Naive thymus-derived CD8-positive, alpha-beta T cell (primary cell): ENCODE measurements at places on chromosomes 2 and 18.

- DNase-seq, result no peak
Observed at GRCh38 chr2:159550231-159550630, 66.1 kb downstream of the BAZ2B start.

GRCh38 chr2:169034256-169034655, 3.1 kb upstream of the ABCB11 start:
- DNase-seq, result peak; percentile 4

DNA sequence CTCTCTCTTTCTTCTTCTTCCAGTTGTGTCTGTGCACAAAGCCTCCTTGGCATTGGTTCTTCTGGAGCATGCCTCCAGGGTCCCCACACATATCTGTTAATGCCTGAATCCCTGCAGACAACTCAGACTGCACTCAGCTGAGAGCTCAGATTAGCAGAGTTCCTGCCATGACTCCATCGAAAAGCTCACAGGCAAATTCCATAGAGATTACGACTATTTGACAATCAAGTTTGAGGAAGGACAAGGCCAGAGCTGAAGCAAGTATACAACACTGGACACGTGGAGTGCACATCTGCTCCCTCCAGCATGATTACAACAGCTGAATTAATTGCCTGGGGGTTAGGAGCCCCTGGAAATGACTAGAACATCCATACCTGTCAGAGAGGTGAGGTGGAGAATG, 190.7 kb downstream of the INSIG2 start:
- no peak for DNase-seq

DNA sequence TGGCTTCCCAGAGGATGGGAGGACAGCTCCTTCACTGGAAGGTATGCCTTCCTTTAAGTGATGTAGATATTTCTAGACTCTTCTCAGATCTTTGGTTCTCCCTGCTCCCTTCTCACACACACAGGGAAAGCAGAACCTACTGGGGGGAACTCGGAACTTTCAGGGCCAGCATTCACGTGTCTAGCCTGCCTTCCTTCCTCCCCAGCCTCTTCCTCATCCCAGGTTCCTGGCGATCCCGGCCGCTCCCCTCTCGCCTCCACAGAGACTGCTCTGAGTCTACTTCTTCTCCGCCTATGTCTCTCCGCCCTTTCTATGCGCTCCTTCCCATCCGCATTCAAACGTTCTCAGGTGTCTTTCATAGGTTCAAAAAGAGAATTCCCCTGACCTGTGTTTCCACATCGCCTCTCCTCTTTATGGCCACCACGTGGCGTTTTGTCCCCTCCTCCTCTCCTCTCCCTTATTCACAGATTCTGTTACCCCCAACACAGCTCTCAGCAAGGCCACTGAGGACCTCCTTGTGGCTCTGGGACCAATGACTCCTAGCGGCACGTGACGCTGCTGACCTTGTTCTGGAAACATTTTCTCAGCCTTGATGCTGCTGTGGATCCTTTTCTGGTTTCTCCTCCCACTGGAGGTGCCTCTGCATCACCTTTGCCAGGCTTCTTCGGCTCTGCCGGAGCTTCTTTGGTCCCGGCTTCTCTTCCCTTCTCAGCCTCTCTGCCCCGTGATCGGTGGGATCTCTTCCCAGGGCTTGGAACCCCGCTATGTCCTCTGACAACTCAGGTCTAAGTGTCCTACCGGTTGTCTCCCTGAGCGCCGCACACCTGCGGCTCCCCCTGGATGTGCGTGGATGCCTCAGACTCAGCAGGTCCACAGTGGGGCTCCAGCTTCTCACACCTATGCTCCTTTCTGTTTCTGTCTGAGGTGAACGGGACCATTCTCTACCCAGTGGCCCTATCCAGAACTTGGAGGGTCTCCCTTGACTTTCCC, 77.5 kb downstream of the VAPA start:
- no peak for DNase-seq

- DNase-seq, result no peak
Observed at GRCh38 chr2:43426305-43427031, 169.4 kb downstream of the THADA start.

- DNase-seq, result no peak
Observed at GRCh38 chr2:42862669-42863185, 70.3 kb upstream of the HAAO start.

DNA sequence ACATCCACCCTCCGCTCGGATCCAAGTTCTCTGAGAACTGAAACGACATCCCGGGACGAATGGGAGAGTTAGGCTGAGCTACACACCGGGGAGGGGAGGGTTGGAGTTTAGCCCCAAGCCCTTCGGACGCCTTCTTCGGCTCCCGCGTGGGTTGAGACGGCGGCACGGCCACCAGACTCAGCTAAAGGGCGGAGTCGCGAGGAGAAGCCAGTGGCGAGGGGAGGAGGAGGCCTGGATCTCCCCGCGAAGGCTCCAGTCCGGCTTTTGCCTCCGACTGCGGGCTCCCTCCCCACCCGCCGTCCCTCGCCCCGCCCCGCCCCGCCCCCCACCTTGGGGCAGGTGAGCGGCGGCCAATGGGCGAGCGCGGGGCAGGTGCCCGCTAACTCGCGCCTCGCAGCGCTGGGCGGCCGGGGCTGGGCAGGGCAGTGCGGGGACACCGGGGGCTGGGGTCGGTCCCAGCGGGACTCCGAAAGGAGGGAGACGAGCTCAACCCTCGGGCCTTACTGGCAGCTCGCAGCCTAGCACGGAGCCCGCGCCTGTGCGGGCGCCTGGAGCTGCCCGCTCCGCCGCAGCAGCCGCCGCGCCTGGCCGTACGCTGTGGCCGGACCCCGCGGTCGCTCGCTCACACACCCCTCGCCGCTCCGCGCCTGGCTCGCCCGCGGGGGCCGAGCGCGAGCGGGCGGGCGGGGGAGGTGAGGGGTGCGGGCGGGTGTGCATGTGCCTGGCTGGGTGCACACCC, at the start of gene EMX1:
Gene EMX1 (plus strand): TSS at position 382 of the 739 bp plus-strand sequence. CDS start 334 bp downstream, at position 716.
- no peak for DNase-seq

DNA sequence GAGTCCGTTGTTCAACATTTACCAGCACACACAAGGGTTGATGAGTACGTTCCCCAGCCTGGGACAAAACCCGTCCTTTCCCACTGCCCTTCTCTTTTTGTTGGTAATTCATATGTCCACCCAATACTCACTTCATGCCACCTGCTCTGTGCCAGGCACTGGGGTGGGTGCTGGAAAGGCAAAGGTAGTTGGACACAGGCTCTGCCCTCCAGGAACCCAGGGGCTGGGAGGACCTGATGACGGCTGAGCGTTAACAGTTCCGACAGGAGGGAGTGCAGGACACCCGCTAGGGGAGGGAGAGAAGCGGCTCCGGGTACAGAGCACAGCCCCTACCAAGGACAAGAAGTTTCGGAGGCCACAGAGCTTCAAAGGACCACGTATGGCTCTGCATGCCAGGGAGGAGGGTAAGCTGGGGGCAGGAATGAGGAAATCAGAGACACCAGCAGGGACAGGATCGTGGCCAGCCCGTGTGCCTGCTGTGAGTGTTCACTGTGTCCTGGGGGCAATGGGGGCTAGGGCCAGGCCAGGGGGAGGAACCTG, 134.1 kb upstream of the GPC1 start:
- no peak for DNase-seq

- no peak for DNase-seq
Observed at GRCh38 chr2:36455011-36455410, 99.4 kb downstream of the CRIM1 start.

GRCh38 chr18:58507880-58508279, 121.0 kb downstream of the ALPK2 start:
- no peak for DNase-seq

- DNase-seq, result no peak
Observed at GRCh38 chr2:48398285-48399002, 131.5 kb upstream of the STON1 start.

- no peak for DNase-seq
Observed at GRCh38 chr2:218091746-218092145, 22.7 kb downstream of the RUFY4 start.

- DNase-seq, result no peak
Observed at GRCh38 chr2:203599509-203599908, 64.4 kb upstream of the RAPH1 start.

DNA sequence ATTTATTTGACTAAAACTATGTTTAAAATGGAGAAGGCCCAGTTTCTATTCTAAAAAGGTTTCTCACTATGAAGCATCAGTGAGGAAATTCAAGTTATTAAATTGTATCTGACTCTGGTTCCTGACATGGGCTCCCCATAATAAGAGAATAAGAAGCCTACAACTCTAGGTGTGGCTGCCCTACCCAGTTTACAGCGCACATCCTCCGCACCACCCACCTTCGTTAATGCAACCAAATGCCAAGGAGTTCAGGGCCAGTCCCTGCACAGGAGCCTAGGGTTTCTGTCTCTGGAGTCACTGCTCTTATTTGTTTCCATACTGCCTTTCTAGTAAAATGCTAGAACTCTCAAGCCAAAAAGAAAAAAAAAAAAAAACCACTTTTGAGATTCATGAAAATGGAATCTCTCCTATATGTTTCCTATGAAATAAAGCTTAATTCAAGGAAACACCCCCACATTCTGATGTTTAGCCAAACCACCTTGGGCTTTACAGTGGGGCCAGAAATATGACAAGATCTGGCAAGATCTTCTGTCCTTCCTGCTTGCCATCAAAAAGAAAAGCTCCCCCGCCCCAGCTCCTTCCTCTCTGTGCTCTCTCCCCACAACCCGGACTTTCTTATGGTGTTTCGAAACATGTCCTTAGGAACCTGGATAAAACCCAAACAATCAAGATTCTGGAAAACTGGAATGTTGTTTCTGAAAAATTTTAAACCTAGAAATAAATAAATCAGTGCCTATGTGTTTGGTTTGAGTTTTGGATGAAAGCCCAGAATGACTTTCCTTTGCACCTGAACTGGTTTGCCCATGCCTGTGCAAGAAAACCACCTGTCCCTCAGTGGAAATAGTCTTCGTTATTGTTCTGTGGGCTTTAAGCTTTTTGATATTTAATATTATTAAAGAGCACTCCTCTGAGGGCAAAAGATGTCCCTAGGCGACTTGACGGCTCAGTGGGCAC, 136.7 kb downstream of the SP3 start:
- no peak for DNase-seq

DNA sequence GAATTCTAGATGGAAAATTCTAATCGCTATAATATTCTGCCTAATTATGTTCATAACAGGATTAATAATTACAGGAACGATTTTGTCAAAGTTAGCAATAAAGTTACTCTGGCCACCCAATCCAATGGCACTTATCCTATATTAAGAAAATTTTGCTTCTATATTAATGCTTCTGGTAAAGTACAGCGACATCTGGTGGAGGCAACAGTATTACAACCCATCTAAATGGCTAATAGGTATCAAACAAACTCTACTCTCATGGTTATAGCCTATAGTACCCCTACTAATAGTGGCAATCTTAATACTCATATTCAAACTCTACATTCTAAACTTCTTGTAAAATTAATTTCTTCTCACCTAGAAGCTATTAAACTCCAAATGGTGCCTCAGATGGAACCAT, 1084.7 kb upstream of the LRRTM1 start:
- no peak for DNase-seq

DNA sequence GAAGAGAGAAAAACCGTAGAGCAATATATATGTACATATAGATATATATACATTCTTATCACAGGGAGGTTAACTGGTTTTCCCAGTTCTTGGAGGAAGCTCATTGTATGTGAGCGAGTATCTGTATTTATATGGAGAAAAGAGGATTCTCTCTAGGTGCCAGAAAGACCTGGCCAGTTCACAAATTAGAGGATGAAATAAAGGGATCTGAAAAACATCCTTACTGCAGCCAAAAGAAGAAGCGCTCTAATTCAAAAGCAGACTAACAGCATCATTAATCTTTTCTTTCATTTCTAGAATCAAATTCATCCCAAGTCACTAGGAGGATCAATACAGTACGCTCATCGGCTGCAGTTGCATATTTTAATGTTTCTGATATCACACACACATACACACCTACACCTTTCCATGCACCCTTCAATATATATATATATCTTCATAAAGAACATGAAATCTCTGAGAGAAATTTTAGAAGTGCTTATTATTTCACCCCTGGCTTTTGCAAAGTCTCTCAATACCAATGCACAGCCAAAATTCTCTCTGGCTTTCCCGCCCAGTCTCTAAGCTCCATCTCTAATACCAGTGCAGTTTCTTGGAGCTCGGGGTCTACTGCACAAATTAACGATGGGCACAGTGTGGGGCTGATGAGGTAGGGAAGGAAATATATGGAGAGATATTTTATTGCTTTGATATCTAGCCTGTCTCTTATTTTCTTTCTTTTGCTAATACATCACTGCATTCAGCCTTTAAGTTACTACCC, 731 bp downstream of the NRXN1 start:
- DNase-seq, result no peak

- no peak for DNase-seq
Observed at GRCh38 chr18:79483971-79484491, 88.3 kb downstream of the NFATC1 start.

DNA sequence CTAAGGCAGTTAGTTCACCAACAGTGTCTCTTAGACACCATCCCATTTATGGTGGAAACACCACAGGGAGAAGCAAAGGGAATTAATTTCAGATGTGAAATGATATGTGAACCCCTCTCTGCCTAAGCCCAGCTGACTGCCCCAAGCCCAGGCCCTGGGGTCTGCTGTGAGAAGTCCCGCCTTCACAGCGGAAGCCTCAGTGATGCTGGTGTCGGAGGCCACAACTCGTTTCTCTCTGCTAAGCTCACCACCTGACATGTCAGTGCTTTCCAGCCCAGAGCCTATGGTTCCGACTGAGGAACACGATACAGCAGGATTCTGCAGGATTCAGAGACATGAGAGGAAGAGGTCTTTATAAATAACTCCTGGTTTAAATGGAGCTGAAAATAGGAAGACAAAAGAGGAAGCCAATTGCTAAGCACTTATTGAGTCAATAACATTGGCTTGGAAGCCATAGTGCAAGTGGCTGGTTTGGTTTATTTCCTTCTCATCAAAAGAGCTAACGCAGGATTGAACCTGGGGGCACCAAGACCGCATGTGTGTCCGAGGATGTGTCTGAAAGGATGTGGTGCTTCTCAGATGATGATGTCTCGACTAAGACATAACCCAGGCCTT, 21.9 kb upstream of the LOXHD1 start:
- no peak for DNase-seq

GRCh38 chr2:211435331-211435730, 878.9 kb downstream of the CPS1 start:
- DNase-seq, result no peak

- no peak for DNase-seq
Observed at GRCh38 chr2:21928292-21928691, 804.5 kb downstream of the TDRD15 start.

DNA sequence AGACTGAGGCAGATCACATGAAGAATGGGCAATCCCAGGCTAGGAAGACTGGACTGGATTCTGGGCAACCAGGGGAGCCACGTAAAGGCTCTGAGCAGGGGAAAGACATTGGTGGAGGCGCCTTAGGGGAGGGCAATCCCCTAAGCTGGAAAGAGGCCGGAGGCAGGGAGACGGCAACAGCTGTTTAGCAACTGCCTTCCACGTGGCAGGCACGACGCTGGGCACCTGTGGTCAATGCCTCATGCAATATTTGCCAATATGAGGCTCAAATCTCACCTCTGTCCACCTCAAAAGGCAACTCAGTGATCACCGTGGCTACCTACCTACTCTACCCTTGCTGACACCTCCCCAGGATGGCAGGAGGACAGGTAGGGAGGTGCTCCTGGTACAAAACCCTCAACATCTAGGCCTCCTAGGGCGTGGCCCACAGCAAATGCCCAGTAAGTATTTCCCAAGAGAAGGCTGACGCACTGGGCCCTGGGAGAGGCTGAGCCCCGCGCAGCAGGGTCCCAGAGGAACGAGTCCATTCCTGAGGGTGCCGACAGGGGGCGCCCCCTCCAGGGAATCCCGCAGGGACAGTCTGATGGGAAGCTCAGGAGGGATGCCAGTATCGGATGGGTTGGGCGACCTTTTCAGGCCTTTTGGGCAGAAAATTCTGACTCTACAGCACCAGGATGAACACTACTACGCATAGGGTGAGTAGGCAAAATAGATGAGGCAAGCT, 8.9 kb downstream of the BOLA3 start:
- DNase-seq, result no peak

GRCh38 chr2:224434618-224435017, 32.7 kb upstream of the FAM124B start:
- no peak for DNase-seq
